GOT3 (cell line): ENCODE measurements at places on chromosomes 4 and X.

GRCh38 chr4:119228406-119228805 is 15.9 kb downstream of the USP53 start:
- no peak for DNase-seq

- no peak for DNase-seq
These were observed 23.5 kb upstream of the NFKB1 start for GRCh38 chr4:102477657-102478056.

GRCh38 chrX:106613277-106613676 is 1.5 kb downstream of the RADX start:
- DNase-seq = no peak

- no peak for DNase-seq
These were observed 445.5 kb upstream of the NDST3 start for GRCh38 chr4:117588771-117589170.

- no peak for DNase-seq
These were observed 802.0 kb downstream of the RPA4 start for GRCh38 chrX:97685753-97686152.

- DNase-seq = no peak
These were observed 85.9 kb downstream of the RNF150 start for GRCh38 chr4:141047228-141047884.

- no peak for DNase-seq
These were observed 103.7 kb downstream of the JADE1 start for GRCh38 chr4:128913228-128913627.

DNA sequence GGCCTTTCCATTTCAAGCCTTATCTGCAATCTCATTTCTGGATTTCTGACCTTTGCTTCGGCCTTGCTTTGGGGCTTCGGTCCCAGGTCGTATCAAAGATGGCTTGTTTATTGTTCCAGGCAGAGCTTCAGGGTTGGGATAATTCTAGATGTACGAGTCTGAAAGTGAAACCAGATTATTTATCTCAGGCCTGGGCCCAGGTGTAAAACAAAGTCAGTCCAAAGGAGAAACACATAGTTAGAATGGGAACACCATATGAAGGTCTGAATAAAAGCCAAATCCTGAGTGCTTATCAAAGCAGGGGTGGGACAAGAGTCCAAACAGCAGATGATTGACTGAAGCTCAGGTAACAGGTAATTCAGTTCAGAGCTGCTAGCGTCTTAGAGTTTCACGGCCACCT is 17.1 kb downstream of the PRIMPOL start:
- no peak for DNase-seq

- DNase-seq = no peak
These were observed 115.1 kb downstream of the PPP3CA start for GRCh38 chr4:101232074-101232776.

DNA sequence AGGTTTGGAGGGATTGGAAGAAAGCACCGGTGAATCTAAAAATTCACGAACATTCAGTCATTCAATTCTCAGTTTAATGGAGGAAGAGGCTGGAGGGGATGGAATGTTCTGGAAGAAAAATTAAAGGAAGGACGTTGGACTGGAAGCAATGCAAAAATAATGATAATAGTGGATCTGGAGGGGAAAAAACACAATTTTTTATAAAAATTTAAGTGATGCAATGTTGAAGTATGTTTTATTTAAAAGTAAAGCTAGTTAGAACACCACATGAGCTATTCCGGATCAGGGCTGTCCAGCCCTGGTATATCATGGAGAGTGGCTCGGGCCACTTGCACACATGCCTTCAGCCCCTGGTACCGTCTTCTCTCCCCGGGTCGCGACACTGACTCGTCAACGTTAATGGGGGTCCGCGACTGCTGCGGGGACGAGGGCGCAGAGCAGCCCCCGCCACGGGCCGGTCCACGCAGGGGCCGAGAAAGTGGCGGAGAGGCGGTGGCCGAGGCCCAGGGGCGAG is 204.6 kb downstream of the TENM3 start:
- DNase-seq = no peak

DNA sequence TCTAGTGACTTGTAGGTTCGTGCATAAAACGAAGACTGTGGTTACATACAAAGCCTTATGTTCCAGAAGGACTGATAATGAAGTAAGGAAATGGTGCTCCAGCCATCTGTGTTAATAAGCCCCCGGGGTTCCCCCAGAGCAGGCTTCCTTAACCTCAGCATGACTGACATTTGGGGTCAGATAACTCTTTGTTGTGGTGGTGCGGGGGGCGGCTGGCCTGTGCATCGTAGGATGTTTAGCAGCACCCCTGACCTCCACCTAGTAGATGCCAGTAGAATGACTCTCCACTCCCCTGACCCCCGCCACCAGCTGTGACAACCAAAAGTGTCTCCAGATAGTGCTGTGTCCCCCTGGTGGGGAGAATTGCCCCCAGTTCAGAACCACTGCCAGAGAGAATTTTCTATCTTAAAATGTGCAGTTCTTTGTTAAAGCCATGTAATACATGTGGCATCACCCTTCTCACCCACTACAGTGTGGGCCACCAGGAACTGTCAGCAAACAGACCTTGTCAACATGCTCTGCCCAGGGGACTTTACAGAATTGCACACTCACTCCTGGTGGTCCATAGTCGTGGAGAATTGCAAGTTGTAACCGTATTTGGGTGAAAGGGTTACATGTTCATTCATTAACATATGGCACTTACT is 7.5 kb downstream of the SH3KBP1 start:
- no peak for DNase-seq

DNA sequence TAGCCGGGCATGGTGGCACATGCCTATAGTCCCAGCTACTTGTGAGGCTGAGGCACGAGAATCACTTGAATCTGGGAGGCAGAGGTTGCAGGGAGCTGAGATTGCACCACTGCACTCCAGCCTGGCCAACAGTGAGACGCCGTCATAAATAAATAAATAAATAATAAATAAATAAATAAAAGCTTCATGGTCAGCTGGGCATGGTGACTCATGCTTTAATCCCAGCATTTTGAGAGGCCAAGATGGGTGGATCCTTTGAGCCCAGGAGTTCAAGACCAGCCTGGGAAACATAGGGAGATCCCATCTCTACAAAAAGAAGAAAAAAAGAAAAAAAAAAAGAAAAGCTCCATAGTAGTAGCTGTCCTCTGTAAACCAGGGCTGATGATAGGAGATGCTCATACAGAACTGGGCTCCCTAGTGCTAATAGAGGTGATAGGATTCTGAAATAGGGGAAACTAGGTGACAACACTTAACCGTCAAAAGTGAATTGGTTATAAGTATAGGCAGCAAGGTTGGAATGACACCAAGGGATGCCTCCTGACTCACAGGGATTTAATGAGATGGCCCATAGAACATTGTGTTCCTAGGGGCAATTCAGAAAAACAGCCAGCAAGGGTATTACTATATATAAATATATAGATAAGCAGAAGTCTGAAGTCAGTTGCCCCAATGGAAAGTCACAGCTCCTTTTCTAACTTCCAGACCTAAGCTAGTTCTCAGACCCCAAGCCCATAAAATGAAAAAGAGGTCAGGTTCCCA is 41.8 kb upstream of the ARHGEF6 start:
- DNase-seq = no peak

DNA sequence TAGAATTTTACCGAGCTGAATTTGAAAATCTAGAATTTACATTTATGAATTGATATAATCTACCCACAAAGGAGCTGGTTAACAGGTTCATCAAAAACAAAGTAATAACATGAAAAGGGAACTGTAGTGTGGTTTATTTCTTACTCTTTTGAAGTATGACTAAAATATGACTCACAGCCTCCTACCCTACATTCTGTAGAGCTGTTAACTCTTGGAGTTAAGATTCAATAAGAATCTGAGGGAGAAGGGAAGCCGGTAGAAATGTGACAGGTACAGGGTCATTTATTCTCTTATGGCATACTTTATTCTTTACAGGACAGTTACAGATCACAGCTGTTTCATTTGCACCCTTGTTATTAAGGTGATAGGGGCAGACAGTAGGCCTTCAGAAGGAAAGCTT is 132.2 kb upstream of the FAM47B start:
- DNase-seq = no peak

DNA sequence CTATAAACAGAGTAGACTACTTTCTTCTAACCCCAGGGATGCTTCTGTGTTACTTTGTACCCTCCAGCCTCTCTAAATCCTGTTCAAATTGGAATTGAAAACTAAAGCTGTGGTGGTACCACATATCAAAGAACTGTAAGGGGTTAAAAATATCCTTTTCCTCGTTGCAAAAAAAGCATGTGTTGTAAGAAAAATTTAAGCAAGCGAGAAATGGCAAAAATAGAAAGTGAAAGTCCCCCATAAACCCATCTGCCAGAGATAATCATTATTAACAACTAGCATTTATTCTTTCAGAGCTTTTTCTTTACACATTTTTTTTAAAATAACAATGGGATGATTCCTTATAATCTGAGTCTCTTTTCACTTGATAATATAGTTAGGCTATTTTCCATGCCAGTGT is 40.6 kb downstream of the TMEM164 start:
- no peak for DNase-seq

DNA sequence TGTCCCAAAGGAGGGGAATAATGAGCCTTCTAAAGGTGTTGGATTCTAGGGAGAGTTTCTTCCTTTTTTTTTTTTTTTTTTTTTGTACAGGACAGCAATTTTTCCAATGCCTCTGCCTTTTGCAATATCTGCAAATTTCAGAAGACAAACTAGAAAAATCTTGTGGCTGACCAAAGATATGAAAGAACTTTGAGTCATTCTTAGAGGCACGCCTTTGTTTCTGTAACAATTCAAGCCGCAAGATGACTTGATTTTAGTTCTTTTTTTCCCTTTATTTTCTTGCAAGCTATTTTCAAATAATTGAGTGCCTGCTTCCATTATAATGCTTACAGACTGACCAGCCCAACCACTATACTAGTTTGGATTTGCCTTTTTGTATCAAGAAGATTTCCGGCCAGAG is 47.6 kb upstream of the UXT start:
- no peak for DNase-seq

DNA sequence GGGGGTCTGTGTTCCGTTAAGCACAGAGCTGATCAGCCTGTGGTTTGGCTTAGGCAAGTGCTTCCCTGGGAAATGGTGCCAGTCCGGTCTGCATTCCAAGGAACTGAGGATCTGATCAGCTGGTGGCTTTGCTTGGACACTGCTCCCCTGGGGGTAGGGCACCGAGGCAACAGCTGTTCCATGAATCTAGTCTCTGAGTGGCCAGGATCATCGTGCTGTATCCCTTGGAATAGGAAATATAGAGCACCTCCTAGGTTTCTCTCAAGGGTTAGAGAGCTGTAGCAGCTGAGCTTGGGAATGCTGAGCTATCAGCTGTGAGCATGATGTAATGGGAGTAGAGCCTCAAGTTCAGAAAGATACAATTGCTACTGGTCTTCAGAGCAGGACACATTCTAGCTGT is 863.9 kb downstream of the RAPGEF2 start:
- no peak for DNase-seq

- no peak for DNase-seq
These were observed 13.8 kb downstream of the SH3BP2 start for GRCh38 chr4:2806390-2807355.

GRCh38 chr4:42706086-42706485 is 49.2 kb upstream of the ATP8A1 start:
- no peak for DNase-seq

GRCh38 chrX:44953734-44954502 is 80.9 kb downstream of the KDM6A start:
- DNase-seq = no peak

GRCh38 chr4:87134122-87134521 is 86.3 kb downstream of the KLHL8 start:
- no peak for DNase-seq

DNA sequence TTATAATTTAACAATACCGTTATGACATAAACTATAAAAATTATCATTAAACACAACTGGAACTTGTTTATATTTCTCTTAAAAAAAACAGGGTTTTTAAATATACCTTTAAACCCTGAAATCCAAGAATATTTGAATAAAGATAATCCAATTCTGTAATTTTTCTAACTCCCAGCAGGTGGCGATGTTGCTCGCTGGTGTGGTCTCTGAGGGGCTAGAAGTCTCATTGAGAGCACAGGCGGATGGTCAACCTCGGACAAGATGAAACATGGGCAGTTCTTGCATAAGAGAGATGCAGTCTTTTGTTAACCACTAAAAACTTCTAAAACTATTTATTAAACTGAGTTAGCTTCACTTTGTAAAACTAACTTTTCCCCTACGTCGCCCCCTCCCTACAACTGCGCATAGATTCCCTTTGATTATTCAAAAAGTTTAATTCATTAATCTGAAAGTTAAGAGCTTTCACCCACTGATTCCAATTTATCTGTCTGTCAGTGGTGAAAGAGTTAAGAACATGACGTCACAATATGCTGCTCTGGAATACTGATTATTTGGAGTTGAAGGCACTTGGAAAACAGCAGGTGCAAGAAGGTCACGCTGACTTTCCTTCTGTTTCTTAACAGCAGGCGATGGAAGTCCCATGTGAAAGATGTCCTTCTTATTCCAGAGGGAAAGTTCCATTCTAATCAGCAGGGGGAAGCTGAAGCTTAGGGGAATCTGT is 29.5 kb downstream of the DMP1 start:
- no peak for DNase-seq

GRCh38 chr4:140367738-140368137 is 5.7 kb upstream of the SCOC start:
- no peak for DNase-seq

DNA sequence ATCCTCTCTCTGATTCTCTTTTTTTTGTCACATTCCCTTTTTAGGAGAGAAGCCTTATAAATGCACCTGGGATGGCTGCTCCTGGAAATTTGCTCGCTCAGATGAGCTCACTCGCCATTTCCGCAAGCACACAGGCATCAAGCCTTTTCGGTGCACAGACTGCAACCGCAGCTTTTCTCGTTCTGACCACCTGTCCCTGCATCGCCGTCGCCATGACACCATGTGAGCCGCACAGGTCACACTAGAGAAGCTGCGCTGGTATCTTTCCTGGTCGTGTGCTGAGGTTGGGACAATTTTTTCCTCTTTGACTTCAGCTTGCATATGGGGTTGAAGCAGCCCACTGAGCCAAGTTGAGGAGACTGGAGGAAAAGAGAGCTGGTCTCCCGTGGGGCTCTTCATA is 52.1 kb downstream of the KLF8 start:
- DNase-seq = no peak

DNA sequence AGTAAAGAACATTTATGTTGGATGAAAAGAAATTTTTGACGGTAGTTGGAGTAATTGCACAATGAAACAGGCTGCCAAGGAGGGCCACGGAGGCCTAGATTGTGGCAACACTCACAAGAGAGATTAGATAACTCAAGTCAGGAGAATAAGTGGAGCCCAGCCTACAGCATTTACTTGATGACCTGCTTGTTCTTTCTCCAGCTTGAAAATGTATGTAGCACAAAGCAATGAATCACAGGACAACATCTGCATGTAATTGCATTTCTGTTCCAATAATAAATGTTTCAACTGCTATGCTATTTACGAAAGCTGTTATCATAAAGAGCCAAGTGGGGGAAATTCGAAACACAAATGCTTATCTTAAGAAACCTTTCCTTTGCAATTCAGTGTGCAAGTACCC is 221.2 kb upstream of the MID1 start:
- DNase-seq = no peak

- no peak for DNase-seq
These were observed 263.2 kb downstream of the IL15 start for GRCh38 chr4:141899541-141899940.

DNA sequence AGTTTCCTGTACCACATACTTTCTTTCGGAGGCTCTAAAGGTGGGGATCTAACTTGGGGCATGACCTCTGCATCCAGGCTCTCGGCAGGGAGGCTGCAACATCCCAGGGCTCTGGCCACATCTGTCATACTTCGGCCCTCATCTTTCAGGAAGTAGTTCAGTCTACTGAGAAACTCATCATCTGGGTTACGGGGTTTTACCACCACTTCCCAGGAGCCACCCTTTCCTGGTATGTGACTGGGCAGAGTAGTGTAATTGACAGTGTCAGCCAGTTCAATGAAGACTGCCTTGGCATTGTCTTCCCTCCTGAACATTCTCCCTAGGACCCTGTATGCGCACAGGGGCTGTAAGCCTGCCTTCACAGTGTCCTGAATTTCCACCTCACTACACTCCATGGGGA is 2.8 kb downstream of the PNMA5 start:
- no peak for DNase-seq
